AG09309 (cell line): ENCODE measurements at places on chromosomes 16 and 17.

DNA sequence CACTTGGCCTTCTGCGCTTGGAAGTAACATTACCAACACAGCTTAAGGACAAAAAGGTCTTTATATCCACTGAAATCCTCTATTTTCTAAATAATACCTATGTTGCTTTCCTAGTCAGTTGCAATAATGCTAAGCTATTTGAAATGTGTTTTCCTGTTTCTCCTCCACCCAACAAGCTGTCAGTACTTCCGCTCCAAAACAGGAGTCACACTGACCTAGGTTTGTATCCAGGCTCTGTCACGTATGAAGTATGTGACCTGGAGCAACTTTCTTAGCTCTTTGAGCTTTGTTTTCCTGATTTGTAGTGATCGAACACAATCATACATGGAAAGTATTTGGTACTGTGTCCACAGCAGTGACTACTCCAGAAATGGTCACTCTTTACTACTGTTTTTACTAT is 24.3 kb upstream of the MYLK3 start:
- no peak for DNase-seq

DNA sequence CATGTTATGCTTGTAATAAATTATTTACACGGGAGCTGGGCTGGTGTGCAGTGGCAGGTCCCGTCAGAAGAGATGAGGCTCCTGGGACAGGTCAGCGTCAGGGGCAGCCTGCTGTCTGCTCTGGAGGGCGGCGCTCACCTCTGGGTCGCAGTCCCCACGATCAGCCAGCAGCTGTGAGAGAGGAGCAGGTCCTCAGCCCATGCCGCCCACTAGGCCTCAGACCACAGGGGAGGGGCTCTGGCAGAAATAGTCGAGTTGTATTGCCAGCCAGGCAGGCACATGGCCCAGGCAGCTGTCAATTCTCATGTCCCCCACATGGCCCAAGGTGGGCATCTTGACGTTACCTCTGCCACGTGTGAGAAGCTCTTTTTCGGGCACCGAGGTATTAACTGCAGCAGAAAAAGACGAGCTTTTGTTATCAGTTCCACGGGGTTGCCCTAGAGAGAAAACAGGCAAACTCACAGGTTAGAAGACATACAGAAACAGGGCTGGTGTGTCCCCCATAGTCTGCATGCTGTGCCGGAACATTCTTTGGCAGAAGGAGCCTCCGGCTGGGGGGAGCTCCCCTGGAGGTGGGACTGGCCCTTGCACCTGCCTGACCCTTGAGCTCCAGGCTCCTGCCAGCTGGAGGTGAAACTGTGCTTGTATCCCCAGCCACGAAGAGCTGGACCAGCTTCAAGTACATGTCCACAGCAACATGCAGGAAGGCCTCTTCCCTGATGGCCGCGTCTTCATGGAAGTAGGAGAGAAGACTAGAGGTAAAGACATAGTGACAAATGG is 17.4 kb downstream of the ZNF276 start:
- DNase-seq, result no peak

GRCh38 chr17:70767102-70767701 is 597.9 kb downstream of the KCNJ2 start:
- no peak for DNase-seq

DNA sequence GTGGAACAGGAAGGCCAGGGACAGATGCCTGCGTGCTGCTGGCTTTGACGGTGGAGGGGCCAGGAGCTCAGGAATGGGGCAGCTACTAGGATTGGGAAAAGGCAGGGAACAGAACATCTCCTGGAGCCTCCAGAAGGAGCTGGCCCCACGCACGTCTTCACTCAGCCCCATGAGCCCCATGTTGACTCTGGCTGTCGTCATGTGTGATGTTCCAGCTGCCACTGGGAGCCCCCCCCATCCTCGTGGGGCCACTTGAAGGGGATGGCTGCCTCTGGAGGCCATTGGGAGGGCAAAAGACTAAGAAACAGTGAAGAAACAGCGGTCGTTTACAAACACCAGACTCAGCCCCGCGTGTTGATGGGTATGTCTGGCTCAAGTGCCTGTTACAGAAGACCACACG is 18.5 kb upstream of the APRT start:
- no peak for DNase-seq

- DNase-seq, result no peak
These were observed 43.6 kb downstream of the SRCIN1 start for GRCh38 chr17:38562215-38562569.
